ENCODE measurements at places on chromosomes 6 and 20.
A peak's percentile ranks its signal among the peaks of the same experiment; 100 is the strongest.

DNA sequence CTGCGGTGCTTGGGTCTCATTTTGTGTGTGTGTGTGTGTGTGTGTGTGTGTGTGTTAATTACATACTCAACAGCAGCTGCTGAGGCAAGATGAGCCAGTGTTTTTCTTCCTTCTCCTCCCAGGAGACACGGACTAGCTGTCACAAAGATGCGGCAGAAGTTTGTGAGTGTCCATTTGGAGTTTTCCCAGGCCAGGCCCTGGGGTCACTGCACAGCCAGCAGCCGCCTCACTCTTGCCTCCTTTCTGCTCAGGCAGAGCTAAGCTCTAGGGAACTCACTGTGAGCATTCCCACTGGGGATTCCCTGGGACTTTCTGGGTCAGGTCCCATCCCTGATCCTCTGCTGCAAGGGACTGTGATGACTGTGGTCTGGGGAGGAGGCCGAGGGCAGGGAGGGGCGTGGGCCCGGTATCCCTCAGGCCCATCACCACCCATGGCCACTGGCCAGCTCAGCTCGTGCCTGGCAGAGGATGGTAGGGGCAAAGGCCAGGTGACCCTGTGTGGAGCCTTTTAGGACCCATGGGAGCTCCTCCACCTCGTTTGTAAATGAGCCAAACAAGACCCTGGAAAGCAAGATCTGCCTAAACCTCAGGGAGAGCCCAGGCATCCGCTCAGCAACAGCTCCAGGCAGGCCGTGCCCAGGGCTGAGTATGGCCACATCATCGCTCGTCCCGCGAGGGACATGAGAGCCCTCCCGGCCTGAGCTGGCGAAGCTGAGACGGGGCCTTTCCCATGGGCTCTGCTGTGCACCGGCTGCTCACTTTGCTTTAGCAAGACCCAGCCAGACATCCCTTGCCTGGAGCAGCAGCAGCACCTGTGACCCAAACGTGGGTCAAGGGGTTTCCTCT is 102.0 kb downstream of the PSMB1 start:
- peak; percentile 12 for DNase-seq

DNA sequence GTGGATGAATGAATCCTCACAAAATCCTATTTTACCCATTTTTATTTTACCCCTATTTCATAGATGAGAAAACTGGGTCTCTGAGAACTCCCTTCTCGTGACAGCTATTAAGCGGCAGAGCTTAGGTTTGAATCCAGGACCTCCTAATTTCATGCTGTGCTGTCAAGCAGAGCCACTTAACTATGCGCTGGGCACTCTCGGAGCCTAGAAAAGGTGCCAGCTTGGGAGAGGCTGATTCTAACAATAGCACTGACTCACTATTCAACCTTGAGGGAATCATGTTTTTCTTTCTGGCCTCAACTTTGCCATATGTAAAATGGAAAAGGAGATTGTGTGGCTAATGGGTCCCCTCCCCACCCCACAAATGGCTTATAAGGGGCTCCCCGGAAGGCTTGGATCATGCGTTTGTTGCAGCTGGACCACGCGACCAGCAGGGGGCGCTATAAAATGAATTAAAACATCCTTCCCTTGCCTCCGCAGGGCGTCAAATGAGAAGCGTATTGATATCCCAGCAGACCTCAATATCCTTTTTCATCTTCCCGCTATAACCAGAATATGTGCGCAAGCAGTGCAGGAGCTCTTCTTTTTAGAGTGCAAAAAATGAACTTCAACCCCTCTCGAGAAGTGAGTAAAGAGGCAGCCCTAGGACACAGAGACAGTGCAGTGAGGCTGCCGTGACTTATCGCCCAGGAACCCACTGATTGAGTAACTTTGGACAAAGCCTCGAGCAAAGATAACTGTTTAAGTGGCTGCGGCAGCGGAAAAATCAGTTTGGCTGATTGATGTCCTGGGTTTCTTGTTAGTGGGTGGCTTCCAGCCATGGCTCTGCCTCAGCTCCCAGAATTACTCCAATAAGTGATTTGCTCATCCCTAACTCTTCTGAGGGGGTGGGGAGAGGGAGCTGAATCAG is 12.8 kb upstream of the PDYN start:
- DNase-seq, result peak; percentile 56

- DNase-seq, result peak; percentile 21
Measured at GRCh38 chr6:137637121-137637520, 142.9 kb upstream of the OLIG3 start.

- DNase-seq, result no peak
Measured at GRCh38 chr6:35273822-35274559, 14.5 kb downstream of the ZNF76 start.
